ENCODE measurements at places on chromosomes 11 and 22.

- no peak for DNase-seq
These were observed 46.3 kb downstream of the ACAT1 start for GRCh38 chr11:108167624-108168023.

DNA sequence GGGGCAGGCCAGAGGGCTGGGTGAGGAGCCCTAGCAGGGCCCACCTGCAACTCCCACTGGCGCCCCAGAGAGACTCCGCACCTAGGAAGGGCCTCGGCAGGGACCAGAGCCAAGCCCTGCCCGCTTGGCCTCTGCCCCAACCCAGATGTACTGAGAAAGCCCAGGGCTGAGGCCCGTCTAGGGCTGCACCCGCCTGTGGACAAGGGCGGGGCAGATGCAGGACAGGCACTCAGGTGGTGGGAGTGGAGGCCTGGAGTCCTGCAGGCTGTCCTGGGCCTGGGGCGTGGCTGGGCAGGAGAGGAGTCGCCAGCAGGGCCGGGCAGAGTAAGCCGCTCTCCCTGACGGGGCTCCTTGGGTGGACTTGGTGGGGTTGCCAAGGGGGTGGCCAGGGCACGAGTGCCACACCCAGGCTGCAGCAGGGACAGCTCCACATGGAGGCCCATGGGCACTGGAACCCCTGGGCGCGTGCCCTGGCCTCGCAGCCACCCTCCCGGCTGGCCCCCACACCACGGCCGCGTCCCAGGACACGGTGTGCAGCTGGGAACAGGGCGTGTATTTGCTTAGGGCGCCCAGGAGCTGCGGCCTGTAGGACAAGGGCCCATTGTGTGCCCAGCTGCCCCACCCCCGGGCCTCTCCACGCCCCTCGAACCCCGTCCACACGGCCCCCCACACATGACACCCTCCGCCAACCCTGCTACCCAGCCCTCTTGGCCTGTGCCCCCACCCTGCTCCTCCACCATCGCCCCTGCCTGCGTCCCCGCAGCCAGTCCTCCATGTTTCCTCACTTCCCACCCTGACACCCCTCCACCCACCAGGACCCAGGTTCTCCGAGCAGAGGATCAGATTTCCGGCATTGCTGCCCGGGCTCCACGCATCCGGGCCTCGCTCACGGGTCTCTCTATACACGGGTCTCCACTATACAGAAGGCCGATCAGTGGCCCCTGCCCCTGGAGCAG lies 11.3 kb upstream of the PIM3 start:
- DNase-seq = no peak

- DNase-seq = no peak
These were observed 19.4 kb downstream of the NFAM1 start for GRCh38 chr22:42412744-42413333.

DNA sequence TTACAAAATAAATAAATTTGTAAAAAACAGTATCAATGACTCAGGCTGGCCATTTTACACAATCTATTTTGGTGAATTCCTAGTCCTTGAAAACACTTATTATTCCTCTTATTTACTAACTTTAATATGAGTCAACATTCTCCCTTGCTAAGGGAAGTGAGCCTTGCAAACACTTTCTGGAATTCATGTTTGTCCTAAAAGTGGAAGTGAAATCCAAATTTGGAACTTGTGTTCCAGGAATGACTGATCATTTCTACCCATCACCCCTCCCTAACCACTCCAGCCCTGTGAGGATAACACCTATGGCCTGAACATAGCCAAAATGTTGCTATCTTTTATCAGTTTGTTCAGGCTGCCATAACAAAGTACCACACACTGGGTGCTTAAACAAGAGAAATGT lies 83.1 kb downstream of the OR5AK2 start:
- DNase-seq = no peak

DNA sequence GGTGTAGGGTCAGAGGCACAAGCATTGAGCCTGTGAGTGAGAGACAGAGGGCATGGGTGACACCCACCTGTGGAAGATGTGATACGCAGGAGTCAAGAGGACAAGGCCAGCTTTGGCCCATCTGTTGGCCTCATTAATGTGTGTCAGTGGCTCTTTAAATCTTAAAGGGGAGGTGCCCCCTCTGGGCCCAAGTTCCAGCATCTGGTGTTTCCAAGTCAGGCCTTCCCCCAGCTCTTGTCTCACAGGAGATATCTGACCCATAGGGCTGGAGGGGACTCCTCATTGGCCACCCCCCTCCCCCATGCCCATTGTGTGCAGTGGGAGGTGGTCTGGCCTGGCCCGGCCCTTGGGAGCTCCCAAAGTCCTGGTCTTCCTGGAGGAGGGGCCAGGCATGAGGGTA lies 8.9 kb downstream of the KCNK7 start:
- DNase-seq = no peak

GRCh38 chr11:7522121-7522520 lies 8.3 kb downstream of the PPFIBP2 start:
- no peak for DNase-seq

GRCh38 chr22:38846412-38846811 lies 2.6 kb upstream of the NPTXR start:
- DNase-seq = no peak

DNA sequence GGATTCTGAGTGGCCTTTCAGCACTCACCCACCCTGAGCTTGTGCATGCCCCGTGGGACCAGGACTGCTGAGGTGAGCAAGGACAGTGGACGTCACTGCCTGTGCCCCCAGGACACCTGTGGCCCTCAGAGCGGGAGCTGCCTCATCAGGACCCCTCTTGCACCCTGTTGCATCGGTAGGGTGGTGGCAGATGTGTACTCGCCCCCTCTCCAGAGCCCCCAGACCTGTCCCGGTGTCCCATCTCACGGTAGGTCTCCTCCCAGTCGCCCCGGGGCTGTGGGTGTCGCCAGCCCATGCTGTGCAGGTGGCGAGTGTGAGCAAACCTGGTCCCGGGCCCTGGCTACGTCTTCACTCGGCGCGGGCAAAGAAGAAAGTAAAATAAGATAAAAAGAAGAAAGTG lies 374.2 kb downstream of the TBC1D22A start:
- no peak for DNase-seq

- no peak for DNase-seq
These were observed 42.9 kb downstream of the YWHAH start for GRCh38 chr22:31987218-31987617.

- DNase-seq = peak; percentile 37
These were observed at the start of gene TSPO for GRCh38 chr22:43151251-43152002. Gene TSPO, plus strand, starts transcription at chr22:43151559. Its CDS starts 7,680 bp downstream, at chr22:43159239.

DNA sequence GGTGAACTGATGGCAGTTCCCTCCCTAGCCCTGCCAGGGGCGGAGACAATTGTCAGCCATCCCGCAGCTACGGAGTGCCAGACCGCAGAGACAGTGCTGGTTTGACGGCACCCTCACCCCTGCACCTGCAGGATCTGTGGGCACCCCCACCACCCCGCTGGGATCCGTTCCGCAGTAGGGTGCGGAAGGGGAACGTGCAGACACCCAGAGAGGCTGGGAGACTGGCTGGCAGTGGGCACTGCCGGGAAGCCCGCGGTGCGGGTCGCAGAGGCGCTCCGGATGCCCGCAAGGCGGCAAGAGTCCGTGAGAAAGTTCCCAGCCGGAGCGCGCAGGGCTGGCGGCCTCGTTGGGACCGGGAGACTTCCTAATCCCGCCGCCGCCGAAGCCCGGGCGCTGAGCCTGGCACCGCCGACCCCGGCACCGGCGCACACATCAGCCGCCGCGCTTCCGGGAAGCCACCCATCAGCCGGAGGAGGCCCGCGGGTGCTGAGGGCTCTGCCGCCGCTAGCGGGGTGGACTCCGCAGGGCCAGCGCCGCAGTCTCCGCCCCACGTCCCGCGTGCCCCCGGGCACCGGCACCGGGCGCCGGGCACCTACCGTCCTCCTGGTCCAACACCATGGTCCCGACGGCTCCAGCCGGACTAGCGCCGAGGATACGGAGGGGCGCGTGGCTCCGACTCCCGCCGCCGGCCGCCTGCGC lies 4.3 kb upstream of the LMO1 start:
- no peak for DNase-seq

- no peak for DNase-seq
These were observed 114.7 kb downstream of the CSTPP1 start for GRCh38 chr11:47051217-47051616.

- DNase-seq = no peak
These were observed 13.1 kb downstream of the UBASH3B start for GRCh38 chr11:122668562-122669090.

DNA sequence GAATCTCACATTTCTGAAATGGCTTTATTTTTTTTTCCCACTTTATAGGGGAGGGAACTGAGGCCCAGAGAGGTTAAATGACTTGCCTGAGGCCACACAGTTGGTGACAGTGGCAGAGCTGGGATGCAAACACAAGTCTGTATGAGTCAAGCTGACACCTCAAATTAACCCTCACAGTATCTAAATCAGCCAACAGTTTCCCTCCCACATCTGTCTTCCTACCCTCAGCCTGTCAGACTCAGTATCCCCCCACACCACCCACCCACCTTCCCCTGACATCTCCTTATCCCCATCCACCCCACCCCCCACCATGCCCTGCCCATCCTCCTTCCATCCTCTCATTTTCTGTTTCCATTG lies 95.2 kb downstream of the TP53I11 start:
- no peak for DNase-seq

GRCh38 chr22:26236991-26237390 lies 67.7 kb downstream of the SEZ6L start:
- no peak for DNase-seq

DNA sequence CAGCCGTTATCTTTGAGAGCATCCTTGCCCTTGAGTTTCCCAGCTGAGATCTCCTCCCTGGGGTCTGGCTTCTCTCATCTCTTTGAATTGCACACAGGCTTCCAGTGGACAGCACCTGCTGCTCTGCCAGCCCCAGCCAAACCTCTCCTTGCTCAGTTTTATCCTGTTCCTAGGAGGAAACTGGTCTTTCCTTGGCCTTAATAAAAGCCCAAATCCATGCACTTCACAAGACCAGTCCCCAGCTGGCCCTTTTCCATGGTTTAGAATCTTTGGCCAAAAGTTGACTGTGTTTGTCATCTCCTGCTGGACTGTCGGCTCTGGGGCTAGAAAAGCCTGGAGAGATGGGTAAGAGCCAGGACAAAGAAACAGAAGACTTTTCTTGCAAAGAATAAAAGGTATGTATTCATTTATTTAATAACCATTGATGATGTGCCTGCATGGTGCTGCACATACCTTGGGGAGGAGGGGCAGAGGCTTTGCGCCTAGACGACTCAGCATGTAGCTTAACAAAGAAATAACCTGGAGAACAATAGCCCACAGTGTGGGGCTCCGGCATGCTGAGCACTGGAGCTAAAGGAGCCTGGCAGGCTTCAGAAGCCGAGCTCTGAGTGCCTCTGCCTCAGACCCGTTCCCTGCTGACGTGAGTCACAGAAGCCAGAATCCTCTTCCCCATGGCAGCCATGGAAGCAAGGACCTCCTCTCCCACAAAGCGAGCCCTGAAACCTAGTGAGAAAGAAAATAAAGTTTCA lies 319.3 kb upstream of the B3GAT1 start:
- no peak for DNase-seq

DNA sequence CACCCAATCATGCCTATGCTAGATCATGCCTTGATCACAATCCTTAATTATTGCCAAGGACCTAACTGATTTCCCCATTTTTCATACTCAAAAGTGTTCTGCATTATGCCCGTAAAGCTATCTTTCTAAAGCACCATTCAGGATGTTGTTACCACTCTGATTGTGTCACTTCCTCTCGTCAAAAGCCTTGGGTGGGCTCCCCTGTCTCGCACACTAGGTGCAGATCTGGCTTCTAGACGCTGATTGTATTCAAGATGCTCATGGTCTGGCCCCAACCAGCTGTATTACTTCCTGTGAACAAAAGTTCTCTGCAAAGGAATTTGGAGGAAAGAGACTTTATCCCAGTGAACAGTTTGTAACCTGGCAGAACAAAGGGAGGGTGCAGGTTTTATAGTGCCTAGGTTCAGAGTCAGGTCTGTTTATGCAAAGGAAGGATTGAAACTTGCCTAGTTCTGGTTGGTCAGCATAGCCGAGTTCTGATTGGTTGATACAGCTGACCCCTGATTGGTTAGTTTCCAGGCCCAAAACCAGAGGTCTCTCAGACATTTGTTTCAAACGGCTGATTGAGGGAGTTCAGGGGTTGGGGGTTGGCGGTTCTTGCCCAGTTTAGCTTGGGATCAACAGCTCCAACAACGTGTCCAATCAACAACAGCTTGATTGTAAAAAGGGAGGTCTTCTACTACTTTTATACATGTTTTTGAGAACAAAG lies 25.4 kb downstream of the ATG13 start:
- no peak for DNase-seq

DNA sequence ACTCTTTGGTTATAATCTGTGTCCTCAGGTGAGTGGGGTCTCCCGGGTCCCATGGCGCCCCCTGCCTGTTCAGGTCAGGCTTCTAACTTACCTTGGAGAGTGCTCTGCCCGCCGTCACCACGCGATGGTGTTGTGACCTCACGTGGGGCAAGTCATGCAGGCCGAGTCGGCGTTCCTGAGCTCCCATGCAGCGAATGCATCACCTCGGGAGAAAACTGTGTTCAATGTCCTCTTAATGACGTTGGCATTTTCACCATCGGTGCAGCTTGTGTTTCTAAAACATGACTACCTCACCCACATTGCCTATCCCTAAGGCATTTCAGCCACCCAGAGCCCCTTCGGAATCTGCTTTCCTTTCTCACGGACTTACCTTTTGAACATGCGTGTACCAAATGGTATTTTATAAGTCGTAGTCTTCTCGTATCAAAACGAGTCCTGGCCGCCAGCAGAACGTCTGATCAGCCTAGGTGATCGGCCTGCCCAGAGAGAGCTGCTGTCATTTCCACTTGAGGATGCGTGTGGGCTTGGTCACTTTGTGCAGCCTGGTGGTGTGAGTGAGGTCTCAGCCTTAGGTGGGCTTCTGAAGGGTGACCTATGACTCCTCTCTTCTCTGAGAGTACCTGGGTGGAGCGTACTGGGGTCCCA lies 64.8 kb downstream of the TBC1D22A start:
- DNase-seq = no peak

- DNase-seq = no peak
These were observed 29.4 kb upstream of the SORL1 start for GRCh38 chr11:121422675-121423074.

DNA sequence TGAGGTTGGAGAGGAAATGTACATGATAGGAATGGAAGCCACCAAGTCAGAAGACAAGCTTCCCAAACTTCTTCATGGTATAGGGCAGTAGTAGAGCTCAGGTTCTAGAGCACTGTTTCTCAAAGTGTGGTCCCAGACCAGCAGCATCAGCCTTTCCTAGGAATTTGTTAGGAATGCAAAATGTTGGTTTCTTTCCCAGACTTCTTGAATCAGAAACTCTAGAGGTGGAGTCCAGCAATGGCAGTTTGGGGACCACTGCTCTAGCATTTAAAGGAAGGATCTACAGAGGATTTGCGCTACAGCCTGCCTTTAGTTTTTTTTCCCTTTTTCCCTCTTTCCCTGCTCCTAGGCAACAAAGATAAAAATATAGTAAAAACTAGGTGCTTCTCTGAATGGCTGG lies 17.0 kb upstream of the MMP12 start:
- DNase-seq = no peak
